ENCODE measurements at places on chromosomes 6 and 20.
A peak's percentile ranks its signal among the peaks of the same experiment; 100 is the strongest.

DNA sequence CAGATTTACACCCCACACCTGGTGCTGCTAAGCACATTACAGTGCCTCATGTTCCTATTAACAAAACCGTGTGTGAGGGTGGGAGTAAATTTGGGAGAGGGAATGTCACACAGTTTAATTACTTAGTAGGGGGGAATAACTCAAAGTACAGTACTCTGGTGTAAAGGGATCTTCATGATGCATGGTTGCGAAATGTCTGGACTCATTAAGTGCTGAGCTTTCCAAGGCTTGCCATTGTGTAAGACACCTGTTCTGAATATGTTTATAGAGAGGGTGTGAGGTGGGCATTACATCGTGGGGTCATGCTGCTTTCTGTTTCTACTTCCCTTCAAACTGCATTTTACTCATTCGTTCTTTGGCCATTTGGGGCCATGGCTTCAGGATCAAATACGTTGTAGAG is 181.2 kb downstream of the ADGRG6 start:
- no peak for DNase-seq

DNA sequence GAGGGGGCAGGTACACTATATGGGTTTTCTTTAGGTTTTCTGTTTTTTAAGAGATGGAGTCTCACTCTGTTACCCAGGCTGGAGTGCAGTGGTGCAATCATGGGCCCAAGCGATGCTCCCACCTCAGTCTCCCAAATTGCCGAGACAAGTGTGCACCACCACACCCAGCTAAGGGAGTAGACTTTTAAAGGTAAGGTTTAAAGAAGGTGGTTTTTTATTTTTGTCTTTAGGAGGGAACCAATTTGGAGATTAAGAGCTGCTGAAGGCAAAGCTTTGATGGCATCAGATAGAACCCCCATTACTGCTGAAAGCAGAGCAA is 7.9 kb downstream of the SRSF6 start:
- DNase-seq: no peak

DNA sequence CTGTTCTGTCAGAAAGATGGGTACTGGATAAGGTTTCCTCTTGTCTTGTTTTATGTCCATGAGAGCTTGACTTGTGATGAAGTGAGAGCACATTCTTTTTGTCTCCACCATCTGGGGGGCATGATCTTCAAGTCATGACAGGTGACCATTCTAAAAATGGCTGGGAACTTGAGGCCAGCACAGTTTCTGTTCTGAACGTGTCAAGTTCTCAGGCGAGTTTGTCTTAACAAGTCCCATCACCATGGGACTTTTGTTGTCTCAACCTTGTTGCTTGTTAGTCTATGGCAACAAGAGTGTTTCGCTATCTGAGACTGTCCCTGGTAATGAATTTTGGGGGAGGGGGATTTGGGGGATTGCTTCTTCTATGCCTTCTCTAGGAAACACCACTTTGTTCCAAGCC is 25.6 kb upstream of the ENPP4 start:
- DNase-seq: no peak

- DNase-seq: peak; percentile 52
These were observed 189.1 kb upstream of the SUPT3H start for GRCh38 chr6:45566882-45567281.

DNA sequence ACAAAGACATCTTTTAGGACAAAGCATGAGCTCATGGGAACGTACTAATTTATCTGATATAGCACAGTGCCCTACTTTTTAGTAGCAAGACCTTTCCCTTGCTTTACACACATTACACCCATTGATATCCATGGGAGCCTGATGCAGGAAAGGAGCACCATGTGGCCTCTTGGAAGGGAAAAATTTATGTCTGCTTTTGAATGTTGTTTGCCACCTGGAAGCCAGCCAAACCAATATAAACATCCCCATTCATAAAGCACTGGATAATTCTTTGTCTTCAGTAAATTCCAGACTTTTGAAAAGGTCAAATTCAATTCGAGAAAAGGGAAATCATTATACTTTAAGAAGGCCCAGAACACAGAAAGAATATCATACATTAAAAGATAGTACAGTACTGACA is 152.3 kb upstream of the BEND6 start:
- no peak for DNase-seq

GRCh38 chr20:40319741-40320516 is 369.1 kb downstream of the MAFB start:
- peak; percentile 59 for DNase-seq

DNA sequence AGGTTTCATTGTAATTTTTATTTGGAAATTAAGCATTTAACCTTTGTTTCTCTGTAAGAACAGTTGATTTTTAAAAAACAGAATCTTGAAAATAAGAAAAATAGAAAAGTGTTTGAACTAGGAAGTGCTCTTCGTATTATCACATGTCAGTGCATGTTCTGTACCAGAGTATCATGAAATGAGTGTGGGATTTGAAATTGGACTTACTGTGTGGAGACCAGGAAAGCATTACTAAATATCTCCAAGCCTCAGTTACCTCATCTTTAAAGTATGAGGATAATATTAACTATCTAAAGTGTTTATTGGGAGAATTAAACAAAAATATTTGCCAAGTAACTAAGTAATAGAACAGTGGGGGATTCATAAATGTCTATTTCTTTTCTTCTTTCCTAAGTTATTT is 156.9 kb upstream of the FLRT3 start:
- DNase-seq: no peak

- no peak for DNase-seq
These were observed 25.0 kb downstream of the SIRPA start for GRCh38 chr20:1920252-1920651.

- DNase-seq: no peak
These were observed 21.6 kb downstream of the STX7 start for GRCh38 chr6:132491303-132491702.

DNA sequence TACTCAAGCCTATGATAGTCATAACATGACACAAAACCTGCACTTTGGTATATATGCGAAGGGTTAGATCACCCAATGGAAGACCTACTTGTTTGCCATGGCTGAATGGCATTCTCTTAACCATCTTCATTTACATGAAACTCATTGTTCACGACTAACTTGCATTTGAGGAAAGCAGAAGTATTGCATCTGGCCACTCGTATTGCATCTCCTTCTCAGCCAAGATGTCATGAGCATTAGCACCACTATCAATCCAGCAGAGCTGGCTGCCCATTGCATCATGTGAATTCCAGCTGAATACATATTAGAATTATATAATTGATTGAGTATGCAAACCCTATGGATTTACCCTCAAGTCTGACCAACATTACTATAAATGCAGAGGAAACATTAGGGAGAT is 390.2 kb downstream of the LAMA2 start:
- no peak for DNase-seq

- DNase-seq: no peak
These were observed 2.7 kb upstream of the MICA start for GRCh38 chr6:31400467-31401289.

DNA sequence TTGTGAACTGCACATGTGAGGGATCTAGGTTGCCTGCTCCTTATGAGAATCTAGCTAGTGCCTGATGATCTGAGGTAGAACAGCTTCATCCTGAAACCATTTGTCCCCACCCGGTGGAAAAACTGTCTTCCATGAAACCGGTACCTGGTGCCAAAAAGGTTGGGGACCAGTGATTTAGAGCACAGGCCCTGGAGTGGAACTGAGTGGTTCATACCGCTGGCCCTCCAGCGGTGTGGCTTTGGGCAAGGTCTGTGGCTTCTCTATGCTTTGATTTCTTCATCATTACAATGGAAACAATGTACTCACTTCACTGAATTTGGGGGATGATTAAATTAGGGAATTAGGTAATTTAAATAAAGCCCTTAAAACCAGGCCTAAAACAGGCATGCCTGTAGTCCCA is 36.3 kb downstream of the CD164 start:
- no peak for DNase-seq

DNA sequence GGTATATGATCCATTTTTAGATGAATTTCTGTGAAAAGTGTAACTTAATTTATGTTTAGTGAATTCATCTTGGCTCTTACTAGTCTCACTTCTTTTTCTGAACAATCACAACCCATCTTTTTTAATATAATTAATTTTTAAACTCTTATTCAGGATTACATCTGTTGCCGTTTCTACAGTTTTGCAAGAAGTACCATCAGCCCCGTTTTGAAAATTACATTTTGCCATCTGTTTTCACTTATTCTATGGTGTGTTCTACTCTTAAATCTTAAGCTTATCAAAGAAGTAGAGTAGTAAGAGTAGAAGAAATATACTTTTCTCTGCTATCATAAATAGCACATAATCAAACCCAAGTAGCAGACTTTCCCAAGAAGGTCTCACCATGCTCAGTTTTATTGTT is 70.1 kb downstream of the ZNF292 start:
- no peak for DNase-seq

GRCh38 chr6:13611715-13612114 is 3.4 kb upstream of the NOL7 start:
- no peak for DNase-seq

GRCh38 chr6:21383450-21384085 is 210.0 kb upstream of the SOX4 start:
- DNase-seq: peak; percentile 85

DNA sequence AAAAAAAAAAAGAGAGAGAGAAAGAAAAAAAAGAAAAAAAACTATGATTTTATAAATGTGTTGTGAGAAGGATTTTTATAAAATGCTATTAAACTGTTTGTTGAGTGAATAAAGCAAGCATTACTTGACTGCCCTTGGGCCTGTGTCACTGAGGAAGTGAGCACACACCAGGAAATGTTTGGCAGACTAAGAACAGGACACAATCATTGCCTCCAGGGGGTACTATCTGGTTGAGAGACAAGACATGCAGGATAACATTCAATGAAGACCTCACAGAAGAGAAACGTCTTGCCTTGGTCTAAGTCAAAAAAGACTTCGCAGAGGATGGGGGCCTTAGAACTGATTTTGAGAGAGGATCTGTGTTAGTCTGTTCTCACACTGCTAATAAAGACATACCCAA is 40.6 kb downstream of the MTFR2 start:
- DNase-seq: no peak

- no peak for DNase-seq
These were observed 665 bp downstream of the FASTKD5 start for GRCh38 chr20:3158968-3159431.

- peak; percentile 41 for DNase-seq
These were observed 30.5 kb upstream of the HFE start for GRCh38 chr6:26056583-26057350.

DNA sequence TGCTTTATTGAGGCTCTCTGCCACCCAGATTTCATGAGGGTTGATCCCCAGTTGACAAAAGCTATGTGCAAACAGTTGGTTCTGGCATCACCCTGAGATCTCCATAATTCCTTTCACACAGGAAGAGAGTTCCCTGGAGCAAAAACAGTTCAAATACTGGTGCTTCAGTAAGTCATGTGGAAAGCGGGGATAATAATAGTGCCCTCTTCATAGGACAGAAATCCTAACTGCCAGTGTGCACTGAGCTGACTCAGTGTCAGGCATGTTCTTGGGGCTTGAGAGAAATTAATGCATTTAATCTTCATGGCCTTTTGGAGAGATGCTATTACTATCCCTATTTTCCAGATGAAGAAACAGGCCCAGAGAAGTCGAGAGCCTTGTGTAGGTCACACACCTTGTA is 7.9 kb upstream of the SLC52A3 start:
- DNase-seq: no peak

DNA sequence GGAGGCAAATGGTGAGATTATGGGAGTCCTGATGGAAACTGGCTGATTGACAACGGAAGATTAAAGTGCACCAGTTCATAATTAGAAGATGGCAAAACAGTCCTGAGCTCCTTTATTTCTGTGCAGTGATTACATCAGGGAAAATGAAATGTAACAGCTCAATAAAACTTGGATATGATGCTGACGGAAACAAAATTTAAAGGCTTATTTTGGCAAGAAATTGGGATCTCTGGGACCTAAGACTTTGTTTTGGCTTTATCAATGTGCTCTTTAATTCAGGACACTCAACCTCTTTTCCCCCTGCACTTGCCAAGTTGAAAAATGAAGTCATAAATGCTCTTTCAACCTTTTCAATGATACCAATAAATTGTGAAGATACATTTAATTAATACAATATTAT is 226.8 kb downstream of the C6orf118 start:
- DNase-seq: no peak

DNA sequence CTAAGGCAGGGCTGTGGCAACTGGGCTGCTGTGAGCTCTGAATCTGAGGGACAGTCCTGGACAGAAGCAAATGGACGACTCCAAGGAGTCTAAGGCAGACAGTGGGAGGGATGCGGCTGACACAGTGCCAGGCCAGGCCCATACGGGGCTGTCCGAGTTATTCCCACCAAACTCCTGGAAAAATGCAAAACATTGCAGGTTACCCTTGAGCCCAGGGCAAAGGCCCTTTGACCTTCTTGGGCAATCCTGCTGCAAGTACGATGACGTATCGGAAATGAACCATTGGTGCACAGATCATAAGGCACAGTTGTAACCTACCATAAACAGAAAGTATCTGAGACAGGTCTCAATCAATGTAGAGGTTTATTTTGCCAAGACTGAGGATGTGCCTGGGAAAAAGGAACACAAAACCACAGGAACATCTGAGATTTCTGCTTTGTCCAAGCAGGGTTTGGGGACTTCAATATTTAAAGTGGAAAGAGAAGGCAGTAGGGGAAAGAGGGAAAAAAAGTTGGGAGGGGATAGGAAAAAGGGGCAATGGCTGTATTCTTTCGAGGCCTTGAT is 118.9 kb downstream of the DACT2 start:
- no peak for DNase-seq

GRCh38 chr20:41621421-41621820 is 3.2 kb upstream of the CHD6 start:
- no peak for DNase-seq

- no peak for DNase-seq
These were observed 21.7 kb downstream of the B4GALT5 start for GRCh38 chr20:49691818-49692568.

DNA sequence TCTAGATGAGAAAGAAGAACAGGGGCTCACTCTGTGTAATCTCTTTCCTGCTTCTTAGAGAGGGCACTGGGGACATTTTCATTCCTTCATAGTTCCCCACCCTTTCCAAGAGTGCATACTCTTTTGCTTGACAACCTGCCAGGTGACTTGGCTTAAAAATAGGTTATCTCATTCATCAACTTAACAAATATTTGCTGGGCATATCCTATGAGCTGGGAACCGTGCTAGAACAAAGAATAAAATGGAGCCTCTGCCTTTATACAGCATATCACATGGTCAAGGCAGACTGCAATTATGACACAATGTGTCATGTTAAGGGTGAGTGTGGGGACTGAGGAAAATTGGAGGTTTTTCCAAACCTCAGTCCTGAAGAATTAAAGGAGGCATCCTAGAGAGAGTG is 209.8 kb upstream of the FOXA2 start:
- DNase-seq: no peak

- DNase-seq: no peak
These were observed 104.8 kb downstream of the SOBP start for GRCh38 chr6:107594736-107595135.

- DNase-seq: no peak
These were observed 39.8 kb upstream of the GCLC start for GRCh38 chr6:53584726-53585125.
